Fibroblast of pulmonary artery (primary cell): ENCODE measurements at places on chromosomes 5 and 9.

- peak; percentile 7 for DNase-seq
These were observed 30.0 kb downstream of the CARD6 start for GRCh38 chr5:40871177-40871576.

DNA sequence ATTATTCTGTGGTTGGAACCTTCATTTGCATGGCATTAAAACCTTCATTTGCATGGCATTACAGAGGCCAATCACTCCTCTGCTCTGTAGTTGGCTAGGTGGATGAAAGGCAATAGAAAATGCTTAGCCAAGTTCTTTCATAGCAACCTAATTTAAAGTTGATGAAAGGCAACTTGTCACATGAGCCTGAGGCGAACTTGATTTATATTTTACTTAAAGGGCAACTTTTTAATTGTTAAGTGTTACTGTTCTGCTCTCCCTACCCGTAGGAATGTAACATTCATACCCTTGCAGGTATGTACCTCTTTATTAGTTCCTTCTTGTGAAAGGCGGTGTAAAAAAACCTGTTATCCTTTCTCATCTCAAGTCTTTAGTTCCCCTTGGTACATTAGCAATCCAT is 7.9 kb upstream of the ERMP1 start:
- no peak for DNase-seq

DNA sequence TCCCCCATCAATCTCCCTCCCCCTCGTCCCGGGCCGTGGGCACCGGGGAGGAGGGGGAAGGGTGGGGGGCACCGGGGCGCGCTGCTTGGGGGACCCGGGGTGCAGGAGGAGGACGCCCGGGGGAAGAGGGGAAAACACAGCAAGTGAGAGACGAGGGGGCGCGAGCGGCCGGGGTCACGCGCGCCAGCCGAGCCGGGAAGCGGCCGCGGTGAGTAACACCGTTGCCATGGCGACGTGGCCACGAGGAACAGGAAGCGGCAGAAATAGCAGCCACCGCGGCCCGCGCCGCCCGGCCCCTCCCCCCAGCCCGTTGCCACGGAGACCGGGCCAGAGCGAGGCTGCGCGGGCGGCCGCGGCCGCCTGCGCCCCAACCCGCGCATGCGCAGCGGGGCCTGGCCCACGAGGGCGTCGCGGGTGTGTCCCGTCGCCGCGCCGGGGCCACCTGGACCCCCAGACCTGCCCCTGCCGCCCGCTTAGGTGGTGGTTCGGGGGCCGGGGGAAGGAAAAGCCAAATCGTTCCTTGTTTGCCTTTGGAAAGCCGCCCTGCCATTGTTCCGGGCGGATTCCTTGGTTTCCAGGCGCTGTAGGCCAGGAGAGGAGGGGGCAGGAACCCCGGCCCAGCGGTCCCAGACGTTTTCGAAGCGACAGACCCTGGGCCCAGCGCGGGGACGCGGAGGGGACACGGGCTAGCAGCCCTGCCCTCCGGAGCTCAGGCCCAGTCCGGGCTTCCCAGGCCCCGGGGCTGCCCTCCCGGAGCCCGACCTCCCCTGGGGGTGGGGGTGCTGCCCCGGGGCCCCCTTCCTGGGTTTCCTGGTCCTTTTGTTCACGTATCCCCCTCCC is 207.1 kb downstream of the C9orf50 start:
- DNase-seq: peak; percentile 97

- no peak for DNase-seq
These were observed 651.5 kb upstream of the RIOK2 start for GRCh38 chr5:97834561-97834960.

- DNase-seq: peak; percentile 20
These were observed 44.9 kb downstream of the PCSK1 start for GRCh38 chr5:96388176-96388575.

GRCh38 chr9:120383999-120384924 is 195.7 kb downstream of the CDK5RAP2 start:
- DNase-seq: peak; percentile 53
